ENCODE measurements at places on chromosomes 6 and 20.

- no peak for DNase-seq
Measured at GRCh38 chr6:16471222-16471909, 233.0 kb downstream of the GMPR start.

GRCh38 chr6:99022039-99022609 is 74.4 kb upstream of the FBXL4 start:
- DNase-seq = no peak

DNA sequence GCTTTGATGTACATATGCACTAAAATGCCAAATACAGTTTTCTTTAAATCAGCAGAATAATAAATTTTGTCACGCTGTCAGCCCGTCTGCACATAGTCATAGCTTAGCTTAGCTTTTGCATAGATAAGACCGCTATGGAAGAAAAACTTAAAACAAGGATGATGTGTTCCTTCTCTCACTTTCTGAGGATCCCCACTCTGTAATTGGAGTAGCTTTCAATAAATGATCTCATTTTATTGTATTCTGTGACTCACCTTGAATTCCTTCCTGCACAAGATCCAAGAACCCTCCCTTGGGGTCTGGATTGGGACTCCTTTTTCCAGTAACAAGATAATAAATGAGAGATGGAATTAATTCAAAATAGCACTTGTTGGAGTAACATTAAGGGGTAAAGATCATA is 186.2 kb downstream of the CDH26 start:
- no peak for DNase-seq

- DNase-seq = peak; percentile 16
Measured at GRCh38 chr6:37048851-37049757, 43.6 kb downstream of the FGD2 start.

DNA sequence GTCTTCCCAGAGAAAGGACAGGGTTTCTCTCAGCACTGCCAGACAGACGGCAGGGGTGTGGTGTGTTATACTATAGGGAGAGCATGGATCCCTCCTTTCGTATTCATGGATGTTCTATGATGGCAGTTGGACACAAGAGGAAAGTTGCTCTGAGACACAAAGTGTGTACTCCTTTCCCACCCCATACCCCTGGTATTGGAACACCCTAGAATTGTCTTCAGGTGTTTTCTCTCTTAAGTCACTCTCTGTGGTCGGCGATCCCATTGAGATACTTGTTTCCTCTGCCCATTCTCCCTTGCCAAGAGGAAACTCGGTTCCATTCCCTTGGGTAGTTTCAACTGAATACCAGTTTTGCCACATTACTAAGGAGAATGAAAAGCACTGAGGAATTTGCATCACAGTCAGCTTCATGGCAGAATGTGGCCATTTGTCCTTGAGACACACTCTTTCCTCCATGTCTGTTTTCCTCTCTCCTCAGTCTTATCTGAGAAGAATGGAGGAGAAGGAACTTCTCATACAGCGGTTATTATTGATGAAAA is 53.4 kb downstream of the RNF182 start:
- DNase-seq = no peak

DNA sequence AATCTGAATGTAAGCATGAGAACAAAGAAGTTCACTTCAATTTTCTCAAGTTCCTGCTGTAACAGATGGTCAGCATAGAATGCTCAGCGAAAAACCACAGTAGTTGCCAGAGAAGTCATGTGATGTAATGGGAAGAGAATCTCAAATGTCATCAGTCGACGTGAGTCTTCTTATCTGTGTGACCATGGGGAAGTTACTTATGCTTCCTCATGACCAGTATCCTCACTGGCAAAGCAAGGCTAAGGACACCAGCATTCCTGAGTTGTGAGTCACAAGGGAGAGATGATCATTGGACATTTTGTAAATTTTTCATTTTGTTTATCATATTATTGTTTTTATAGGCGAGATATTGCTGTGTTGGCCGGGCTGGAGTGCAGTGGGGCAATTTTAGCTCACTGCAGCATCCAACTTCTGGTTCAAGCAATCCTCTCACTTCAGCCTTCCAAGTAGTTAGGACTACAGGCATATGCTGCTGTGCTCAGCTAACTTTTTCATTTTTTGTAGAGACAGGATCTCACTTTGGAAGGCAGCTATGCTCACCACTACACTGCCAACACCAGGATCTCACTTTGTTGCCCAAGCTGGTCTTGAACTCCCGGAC is 21.9 kb downstream of the SGK1 start:
- peak; percentile 71 for DNase-seq

DNA sequence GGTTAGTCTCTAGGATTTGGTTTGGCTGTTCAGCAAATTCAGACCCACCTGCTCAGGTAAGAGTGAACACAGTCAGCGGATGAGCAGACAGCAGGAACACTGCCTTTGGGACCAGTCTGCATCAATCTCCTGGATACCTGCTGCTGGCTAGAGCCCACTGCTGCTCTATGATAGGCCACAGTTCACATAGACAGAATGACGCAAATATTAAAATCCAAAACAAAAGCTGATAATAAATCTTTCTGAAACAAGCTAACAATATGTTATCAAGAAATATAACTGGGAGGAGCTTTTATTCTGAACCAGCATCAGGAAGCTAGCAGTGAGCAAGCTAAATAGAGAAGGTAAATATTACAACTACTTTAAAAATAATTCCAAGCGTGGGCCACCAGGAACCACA is at the start of gene TAAR1:
TAAR1 (minus strand) TSS at position 101 of the 400 bp plus-strand sequence. CDS start 13,179 bp downstream, outside the sequence.
- DNase-seq = no peak

- no peak for DNase-seq
Measured at GRCh38 chr6:137166247-137167098, 7.0 kb downstream of the IL22RA2 start.

GRCh38 chr6:36118550-36119107 is 11.7 kb upstream of the MAPK13 start:
- DNase-seq = no peak

GRCh38 chr6:157227202-157228166 is 95.8 kb downstream of the TMEM242 start:
- DNase-seq = peak; percentile 10

DNA sequence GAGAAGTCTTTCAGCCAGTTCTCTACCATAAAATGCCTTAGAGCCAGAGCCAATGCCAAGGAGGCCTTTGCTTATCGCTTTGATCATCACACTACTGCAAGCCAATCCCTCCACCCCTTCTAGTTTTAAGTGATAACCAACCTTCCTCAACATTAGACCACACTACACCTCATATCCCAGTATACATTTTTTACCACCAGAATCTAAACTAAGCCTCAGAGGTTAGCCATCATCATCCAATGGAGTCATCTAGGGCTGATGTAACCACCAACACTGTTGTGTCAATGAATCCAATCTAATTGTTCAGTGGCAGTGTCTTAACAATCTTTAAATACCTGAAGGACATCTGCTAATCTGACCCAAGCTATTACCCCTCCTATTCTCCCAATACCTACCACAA is 6.4 kb downstream of the ZUP1 start:
- no peak for DNase-seq

DNA sequence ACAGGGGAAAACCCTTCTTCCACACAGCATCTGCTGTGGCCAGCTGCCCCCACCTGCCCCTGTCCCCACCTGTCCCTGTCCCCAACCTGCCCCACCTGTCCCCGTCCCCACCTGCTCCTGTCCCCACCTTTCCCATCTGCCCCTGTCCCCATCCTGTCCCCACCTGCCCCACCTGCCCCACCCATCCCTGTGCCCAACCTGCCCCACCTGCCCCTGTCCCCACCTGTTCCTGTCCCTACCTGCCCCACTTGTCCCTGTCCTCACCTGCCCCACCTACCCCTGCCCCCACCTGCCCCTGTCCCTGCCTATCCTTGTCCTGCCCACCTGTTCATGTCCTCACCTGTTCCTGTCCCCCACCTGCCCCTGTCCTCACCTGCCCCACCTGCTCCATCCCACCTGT is 6.4 kb upstream of the MYT1 start:
- no peak for DNase-seq

- DNase-seq = peak; percentile 46
Measured at GRCh38 chr6:68572525-68572924, 62.6 kb upstream of the ADGRB3 start.

DNA sequence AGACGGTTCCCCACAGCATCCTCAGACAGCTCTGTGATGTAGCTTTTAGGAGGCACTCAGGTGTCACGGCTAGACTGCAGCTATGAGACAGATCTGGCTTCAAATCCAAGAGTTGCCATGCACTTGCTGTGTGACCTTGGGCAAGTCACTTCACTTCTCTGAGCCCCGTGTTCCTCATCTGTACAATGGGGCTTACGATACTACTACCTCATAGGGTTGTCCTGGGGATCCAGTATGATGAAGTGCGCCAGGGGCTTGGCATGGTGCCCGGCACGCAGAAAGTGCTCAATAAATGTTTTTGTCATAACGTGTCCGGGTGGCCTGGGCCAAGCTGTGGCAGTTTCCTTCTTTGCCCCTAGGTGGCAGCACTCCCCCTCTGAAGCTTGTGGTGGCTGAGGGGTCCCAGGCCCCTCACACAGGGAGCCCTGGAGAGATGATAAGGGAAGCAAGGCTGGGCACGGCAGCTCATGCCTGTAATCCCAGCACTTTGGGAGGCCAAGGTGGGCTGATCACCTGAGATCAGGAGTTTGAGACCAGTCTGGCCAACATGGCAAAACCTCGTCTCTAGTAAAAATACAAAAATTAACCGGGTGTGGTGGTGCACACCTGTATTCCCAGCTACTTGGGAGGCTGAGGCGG is 19.1 kb upstream of the CHMP4B start:
- peak; percentile 13 for DNase-seq

DNA sequence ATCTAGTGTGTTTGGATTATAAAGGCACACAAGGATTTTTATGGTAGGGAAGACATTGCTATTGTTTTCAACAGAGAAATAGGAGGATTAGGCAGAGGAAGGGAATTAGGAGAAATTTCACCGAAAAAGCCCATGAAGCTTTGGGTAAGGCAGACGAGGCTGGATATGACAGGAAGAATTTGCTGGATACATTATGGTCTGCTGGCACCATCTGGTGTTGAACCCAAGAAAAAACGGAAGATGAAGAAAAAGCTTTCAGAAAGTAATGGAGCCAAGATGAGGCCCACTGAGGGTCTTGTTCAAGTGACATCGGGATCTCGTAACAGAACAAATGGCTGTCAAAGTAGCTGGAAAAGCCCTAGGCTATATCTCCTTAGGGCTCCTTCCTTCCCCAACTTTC is 56.5 kb downstream of the OR2J2 start:
- no peak for DNase-seq

GRCh38 chr20:20014659-20015058 is 2.5 kb upstream of the NAA20 start:
- no peak for DNase-seq

GRCh38 chr6:125201961-125202729 is 48.6 kb downstream of the TPD52L1 start:
- peak; percentile 89 for DNase-seq

DNA sequence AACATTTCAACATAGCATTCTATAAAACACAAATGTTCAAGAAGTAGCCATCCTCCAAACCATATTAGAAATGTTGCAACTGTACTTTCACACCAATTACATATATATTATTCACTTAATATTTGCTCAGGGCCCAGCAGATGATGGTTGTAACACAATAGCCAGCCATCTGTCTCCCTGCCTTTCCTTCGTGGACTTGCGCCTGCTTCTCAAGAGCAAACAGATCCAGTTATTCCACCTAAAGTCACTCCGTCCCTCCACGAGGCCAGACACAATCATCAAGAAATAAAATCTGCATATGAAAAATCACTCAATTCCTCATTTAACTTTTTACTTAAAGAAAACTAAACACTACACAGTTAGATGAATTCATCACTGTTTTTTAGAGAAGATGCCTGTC is 160.4 kb downstream of the RALGAPA2 start:
- DNase-seq = no peak

GRCh38 chr6:41200296-41200900 is 551 bp downstream of the TREML2 start:
- no peak for DNase-seq

GRCh38 chr6:71410164-71410566 is 121.6 kb downstream of the OGFRL1 start:
- peak; percentile 74 for DNase-seq

GRCh38 chr6:11223286-11223864 is 9.1 kb downstream of the NEDD9 start:
- no peak for DNase-seq

DNA sequence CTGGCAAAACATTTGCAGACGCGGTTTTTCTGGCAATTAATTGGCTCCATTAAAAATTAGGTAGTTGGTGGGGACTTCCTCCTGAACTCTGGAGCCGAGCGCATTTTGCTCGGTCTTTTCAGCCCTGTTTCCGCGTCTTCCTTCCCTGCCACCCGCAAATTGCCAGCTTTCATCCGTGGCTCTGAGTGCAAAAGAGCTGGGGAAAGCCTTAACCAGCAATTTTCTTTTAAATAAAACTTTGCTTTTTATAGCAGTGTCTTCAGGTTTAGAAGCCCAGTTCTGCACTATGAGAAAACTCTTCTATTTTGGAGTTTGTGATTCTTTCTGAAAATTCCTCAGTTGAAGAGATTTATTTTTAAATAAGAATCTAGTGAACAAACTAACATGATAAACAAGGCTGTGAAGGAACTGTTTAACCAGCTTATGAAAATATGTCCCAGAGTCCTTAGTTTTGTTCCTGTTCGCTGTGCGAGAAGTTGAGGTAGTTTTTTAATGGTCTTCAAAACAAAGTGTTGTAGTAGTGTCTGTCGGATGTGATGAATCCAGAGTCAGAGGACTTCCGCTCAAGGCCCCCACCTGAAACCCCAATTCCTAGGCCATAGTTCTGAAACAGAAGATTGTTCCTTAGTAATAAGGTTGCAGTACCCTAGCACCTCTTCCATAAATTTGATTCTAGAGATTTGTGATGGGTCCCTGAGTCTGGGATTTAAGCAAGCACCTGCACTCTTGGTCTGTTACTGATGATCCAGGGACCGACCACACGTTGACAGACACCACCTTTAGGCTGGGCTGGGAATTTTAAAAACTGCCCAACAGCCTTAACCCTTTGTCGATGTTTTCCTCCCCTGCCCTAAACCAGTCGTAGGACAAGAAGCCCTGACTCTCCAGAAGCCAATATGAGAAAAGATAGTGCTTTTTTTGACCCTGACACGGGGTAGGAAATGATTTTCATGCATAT is 950 bp downstream of the KCTD20 start:
- DNase-seq = peak; percentile 35

DNA sequence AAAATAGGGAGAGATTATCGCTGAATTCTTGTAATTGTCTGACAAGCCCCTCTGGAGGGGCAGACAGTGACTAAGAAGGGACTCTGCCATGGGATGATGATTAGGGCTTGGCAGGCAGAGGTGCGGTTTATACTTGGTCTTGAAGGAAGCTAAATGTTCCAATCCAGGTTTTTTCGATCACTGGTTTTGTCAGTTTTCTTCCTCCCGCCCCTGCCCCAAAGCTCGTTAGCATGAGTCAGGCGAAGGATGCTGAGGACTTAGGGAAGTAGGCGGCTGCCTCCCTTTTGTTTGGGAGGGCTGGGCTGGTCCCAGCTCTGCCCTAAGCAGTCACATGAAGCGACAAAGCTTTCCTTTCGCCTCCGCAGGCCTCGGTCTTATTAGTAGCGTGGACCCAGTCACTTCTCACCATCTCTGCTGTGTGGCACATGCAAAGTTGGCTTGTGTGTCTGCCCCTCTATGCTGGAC is 314.2 kb downstream of the CDC5L start:
- no peak for DNase-seq

GRCh38 chr20:18176318-18176785 is 38.7 kb downstream of the KAT14 start:
- no peak for DNase-seq

GRCh38 chr20:49372095-49372734 is 94.4 kb upstream of the ZNFX1 start:
- no peak for DNase-seq

- DNase-seq = no peak
Measured at GRCh38 chr20:8670893-8671215, 398.0 kb upstream of the PLCB4 start.

Data from ACHN (cell line).